ENCODE measurements at places on chromosomes 12 and 14. TPM values are rescaled to one million over a fixed set of nuclear protein-coding genes. Genes with fewer than 3 reads are reported as not detected.

Gene RNF212B
- not detected for polyA plus RNA-seq

Gene CLEC1A
- polyA plus RNA-seq, result not detected

- DNase-seq, result no peak
These were observed 113.3 kb upstream of the FSCB start for GRCh38 chr14:44620121-44621019.

- DNase-seq, result no peak
These were observed 891 bp downstream of the SPRYD4 start for GRCh38 chr12:56469007-56469930.

- no peak for DNase-seq
These were observed 5.5 kb downstream of the TAPBPL start for GRCh38 chr12:6457220-6457945.

DNA sequence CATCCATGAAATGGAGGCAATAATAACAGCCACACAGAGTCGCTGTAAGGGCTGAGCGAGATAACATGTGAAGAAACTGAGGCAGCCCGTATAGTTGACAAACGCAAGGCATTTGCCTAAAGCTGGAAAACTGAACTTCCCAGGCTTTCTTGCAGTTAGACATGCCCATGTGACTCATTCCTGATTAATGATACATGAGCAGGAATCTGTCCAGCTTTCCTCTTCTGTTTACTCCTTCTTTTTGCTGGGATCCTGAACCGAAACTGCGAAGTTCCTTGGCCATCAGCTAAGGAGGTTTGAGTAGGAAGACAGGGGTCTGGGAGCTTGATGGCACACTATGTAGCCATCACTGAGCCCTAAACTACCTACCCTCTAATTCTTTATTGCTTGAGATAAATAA is 52.2 kb downstream of the ST8SIA1 start:
- DNase-seq, result no peak

Gene AKT1
- polyA plus RNA-seq, result 16.5 TPM

GRCh38 chr12:47247418-47247817 is 167.7 kb upstream of the AMIGO2 start:
- DNase-seq, result no peak

DNA sequence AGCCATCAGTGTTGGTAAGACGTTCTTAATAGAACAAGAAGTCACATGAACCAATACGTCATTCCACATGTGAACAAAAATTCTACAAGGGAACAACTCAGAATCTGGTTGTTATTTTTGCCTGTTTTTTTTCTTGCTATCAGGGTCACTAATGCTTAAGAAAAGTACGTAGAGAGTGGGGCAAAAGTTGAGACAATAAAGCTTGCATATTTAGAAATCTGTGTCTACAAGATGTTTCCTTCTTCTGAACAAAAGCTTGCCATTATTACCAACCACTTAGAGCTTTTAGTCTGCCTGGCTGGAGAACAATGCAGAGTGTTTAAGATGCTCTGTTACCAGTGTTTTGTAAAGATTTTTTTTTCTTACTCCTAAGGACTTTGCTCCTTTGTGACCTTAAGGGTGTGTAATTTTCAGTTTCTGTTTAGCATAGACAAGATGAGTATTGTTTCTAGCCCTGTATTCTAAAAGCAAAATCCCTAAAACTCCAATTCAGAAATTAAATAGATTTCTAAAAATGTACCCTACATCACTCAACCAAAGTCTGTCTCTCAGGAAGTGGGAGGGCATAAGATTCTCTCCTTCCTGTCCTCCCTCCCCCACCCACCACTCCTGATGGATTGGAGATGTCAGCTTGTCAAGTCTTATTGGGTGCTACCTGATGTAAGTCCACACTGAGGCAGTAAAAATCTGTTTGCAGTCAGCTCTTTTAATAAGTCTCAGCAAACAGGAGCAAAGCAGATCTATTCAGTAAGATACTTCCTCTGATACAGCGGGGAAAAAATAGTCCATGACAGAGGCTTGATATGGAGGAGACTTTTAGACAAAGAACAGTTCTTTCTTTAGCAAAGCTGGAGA is 267.6 kb downstream of the GRIN2B start:
- no peak for DNase-seq

GRCh38 chr14:91346838-91347173 is 70.8 kb downstream of the CCDC88C start:
- DNase-seq, result no peak

GRCh38 chr14:64760146-64760755 is 56.0 kb downstream of the PLEKHG3 start:
- DNase-seq, result peak; percentile 39

DNA sequence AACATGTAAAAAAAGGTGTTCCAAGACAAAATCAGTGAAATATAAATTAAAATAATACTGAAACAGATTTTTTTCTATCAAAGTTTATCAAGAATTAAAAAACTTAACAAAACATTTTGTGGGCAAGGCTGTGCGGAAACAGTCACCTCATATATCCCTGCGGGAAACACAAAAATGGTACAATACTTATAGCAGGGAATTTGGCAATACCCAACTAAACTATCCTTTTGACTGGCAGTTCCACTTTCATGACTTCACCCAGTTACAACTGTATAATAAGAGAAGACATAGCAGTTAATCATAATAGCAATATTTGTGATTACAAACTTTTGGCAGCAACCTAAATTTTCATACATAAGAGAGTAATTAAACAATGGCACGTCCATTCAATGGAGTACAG is 121.5 kb upstream of the EGLN3 start:
- DNase-seq, result no peak

DNA sequence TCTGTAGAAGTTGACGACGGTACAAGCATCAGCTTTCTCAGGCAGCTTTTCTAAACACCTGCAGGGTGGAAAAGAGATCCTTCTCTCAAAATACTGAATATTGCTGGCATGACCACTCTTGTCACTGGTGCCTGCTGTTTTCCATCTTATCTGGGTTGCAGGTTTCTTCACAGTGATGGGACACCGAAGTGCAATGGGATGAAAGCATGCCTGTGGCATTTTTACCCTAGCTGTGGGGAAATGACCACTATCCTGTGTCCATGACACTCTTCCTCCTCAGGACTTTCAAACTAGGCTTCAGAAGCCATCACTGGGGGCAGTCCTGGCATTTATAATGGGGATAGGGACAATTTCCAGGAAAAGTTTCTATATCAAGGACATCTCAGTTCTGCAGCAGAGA is 98.5 kb downstream of the ETV6 start:
- no peak for DNase-seq

- DNase-seq, result no peak
These were observed 480.7 kb upstream of the RGS6 start for GRCh38 chr14:71451501-71451900.

Gene PGF
- polyA plus RNA-seq, result not detected

DNA sequence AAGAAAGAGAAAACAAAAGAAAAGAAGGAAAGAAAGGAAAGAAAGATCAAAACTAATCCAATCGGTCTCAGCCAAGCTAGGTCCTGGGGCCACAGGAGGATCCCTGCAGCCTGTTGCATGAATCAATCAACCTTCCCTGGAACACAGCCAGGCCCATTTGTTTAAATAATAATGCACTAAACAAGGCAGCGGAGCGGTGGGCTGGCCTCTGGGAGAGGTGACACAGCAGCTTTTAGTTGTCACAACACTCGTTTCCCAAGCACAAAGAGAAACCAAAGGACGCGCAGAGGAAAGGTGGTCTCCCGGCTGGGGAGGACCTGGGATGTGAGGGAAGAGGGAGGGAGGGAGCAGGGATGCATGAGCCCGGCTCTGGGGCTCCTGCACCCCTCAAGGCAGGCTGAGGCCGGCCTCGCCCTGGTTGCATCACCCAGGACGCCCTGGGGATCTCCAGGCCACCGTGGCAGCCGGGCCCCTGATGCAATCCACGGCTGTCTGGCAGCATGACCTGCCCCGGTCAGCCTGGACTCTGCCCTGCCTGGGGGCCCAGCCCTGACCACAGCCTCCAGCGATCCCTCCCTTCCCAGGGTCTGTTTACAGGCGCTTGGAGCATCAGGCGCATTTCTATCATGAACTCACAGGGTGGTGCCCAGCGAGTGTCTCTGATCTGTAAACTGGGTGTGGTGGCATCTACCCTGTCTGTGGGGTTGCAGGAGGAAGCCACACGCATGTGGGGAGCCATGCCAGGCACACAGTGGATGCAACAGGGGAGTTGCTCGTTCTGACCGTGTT is 32.5 kb downstream of the MMP17 start:
- no peak for DNase-seq

Gene AKAP3
- polyA plus RNA-seq, result 1.7 TPM

DNA sequence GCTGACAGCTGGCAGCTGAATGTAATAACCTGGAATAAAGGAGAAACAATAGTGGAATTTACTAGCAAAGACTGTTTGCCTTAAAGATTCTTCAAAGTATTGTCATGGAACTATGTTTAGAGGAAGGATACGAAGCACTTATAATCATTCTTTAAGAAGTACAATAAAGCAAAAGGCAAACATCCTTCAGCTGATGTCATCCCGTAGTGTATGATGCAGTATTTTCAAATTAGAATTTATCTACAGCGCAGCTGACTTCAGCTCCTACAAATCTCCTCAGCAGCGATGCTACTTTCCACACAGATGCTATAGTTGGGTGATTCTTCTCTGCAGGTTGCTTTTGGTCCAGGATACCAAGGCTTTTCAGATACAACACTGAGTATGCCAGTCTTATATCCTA is 31.5 kb downstream of the CLEC1A start:
- no peak for DNase-seq

DNA sequence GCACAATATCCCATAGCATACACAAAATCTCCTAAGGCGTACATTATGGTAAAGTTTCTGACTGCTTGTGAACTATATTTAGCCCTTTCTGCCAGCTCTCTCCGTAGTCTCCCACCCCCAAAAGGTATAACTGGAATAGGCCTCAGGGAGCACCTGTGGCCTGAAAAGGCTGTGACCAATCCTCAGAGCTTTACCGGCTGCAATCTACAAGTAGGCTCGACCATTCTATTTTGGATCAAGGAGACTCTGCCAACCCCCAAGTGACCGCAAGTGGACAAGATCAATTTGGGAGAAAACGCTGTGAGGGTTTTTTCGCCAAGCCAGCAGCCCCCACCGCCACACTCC is 1.2 kb downstream of the PPTC7 start:
- DNase-seq, result no peak

DNA sequence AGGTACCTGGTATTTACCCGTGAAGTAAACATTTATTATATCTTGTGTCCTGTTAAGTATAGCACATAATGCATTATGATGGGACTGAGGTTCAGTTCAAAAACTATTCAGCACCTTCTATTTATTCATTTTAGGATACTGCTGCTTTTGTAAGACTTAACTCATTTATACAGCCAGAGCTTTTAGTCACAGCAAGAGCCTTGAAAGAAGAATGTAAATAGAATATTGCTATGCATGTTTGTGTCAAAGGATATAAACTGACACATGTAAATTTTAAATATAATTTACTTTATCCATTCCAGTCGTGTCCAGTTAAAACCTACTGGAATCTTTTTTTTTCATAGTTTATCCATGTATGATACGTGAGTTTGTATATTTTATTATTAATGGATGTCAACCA is 168.8 kb downstream of the FUT8 start:
- DNase-seq, result no peak

DNA sequence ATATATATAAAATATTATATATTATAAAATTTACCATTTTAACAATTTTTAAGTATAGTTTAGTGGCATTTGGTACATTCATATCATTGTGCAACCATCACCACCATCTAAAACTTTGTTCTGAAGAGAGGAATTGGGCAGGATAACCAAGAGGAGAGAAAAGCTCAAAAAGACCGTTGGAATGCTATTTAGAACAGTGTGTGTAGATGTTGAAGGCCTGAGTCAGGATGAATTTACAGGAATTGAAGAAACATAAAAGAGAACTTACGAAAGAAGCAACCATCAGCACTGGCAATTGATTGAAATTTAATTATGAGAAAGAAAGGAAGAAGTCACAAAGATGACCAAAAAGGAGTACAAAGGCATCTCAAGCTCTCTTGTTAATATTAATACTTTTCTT is 196.9 kb upstream of the PWP1 start:
- DNase-seq, result no peak

DNA sequence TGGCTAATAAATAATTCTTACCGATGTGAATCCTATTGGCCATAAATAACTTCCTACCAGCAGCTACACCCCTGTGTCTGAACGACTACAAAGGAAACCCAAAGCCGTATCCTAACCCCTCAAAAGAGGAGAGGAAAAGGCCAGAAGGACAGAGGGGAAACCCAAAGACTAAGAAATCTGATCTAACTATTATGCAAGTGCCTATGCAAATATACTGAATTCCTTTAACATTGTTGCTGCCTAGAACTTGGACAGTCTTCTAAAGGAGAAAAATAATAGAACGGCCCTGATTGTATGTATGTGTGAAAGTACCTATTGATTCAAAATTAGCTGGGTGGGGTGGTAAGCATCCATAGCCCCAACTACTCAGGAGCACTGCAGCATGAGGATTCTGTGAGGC is 997 bp downstream of the PLEKHG7 start:
- no peak for DNase-seq

GRCh38 chr12:4031703-4032291 is 158.6 kb upstream of the PARP11 start:
- DNase-seq, result no peak

DNA sequence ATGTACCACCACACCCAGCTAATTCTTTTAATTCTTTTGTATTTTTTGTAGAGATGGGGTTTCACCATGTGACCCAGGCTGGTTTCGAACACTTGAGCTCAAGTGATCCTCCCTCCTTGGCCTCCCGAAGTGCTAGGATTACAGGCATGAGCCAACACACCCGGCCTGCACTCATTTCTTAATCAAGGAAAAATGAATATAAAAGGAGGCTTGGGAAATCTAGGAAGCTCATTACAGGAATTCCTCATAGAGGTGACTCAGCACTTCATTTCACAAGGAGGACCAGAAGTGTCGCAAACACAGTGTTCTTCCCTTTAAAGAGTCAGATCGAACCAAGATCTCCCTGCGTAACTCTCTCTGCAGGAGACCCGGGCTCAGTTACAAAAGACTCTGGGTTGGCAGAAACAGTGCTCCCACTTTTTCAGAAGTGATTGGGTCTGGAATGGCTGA is 30.3 kb downstream of the NFKBIA start:
- DNase-seq, result no peak

Gene AKAP5
- polyA plus RNA-seq, result 0.08 TPM

- no peak for DNase-seq
These were observed 68.4 kb upstream of the ASPG start for GRCh38 chr14:104016873-104017650.

Gene REM2
- polyA plus RNA-seq, result 2.6 TPM

GRCh38 chr12:100427078-100427477 is 46.6 kb upstream of the NR1H4 start:
- no peak for DNase-seq

DNA sequence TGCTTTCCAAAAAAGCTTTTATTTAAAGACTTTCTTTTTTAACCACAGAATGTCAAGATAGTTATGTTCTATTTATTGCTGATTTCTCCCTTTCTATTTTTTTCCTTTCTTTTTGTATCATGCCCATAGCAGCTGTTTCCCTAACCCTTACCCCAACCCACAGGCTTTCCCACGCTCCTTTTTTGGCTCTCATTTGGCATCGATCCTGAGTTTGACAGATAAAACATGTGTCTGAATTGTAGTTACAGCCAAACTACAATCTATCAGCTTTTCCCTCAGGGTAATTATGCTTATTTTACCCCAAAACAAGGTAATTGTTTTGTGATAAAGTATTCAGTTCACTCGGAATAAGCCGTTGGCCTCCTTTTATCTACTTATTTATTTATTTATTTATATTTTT is 46.7 kb downstream of the PDE3A start:
- no peak for DNase-seq
